Peyer's patch (tissue), 4 donors: ENCODE measurements at places on chromosomes 4 and X.

GRCh38 chr4:155383541-155383940 lies 6.8 kb upstream of the MAP9 start:
- H3K36me3 ChIP-seq = no peaks in the 10 kb centered on the region
- H3K4me3 ChIP-seq = no peak overlapping the region
- no peaks in the 10 kb centered on the region for H3K4me1 ChIP-seq
- no peaks in the 10 kb centered on the region for H3K27me3 ChIP-seq
- DNase-seq = no peak

DNA sequence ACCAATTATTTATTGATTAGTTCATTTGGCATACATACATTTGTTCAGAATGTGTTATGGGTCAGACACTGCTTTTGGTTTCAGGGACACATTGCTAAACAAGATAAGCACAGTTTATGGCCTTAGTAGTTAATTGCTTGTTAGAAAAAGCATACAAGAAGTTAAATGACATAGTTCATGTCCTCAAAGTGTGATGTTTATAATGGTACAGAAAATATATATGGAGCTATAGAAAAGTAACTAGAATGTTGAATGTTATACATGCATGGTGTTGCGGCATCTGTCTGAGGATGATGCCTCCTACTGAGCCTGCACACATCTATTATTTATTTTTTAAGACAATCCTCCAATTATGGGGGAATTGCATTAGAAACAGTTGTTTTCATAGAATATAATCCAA lies 1476.3 kb upstream of the PCDH7 start:
- H3K36me3 ChIP-seq = no peaks in the 10 kb centered on the region
- no peak overlapping the region for H3K27ac ChIP-seq
- no peak for DNase-seq
- H3K4me3 ChIP-seq = no peak overlapping the region
- H3K27me3 ChIP-seq = no peaks in the 10 kb centered on the region
- H3K4me1 ChIP-seq = no peaks in the 10 kb centered on the region

DNA sequence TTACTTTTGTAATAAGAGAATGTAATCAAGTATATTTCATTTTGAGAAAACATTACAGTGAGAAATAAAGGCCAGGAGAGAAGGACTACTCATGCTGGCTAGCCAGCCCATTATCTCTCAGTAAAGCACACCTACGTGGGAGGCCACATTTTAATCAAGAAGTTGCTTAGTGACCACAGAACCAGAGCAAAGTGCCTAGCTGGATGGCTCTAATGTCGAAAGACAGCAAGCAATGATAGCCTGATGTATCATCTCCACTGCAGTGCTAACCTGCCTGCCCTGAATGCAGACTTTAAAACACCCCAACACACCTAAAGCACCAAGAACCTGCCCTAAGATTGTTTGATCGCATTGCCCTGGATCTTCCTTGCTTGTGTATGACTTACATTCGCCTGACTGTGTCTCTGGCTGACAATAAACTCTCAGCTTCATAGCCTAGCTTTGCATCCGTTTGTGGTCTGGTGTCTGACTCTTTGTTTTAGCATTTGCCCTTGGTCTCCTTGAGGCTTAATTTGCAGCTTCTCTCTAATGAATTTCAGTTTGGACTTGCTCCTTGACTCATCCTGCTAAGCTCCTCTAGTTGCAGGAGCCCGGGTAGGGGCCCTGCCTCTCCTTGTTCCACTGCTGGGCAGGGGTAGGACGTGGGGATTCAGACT lies 31.4 kb upstream of the SOWAHD start:
- no peak overlapping the region for H3K4me3 ChIP-seq
- DNase-seq = no peak
- no peaks in the 10 kb centered on the region for H3K27me3 ChIP-seq
- H3K36me3 ChIP-seq = no peaks in the 10 kb centered on the region
- no peaks in the 10 kb centered on the region for H3K4me1 ChIP-seq

GRCh38 chr4:110156442-110156841 lies 42.0 kb downstream of the ELOVL6 start:
- no peak overlapping the region for H3K4me3 ChIP-seq
- no peaks in the 10 kb centered on the region for H3K36me3 ChIP-seq
- H3K27ac ChIP-seq = no peak overlapping the region

- no peaks in the 10 kb centered on the region for H3K36me3 ChIP-seq
- H3K4me1 ChIP-seq = no peaks in the 10 kb centered on the region
- no peak overlapping the region for H3K4me3 ChIP-seq
- no peak overlapping the region for H3K27ac ChIP-seq
- DNase-seq = no peak
Observed at GRCh38 chr4:8581094-8581861, 1.1 kb downstream of the GPR78 start.

- DNase-seq = peak; percentile 74
- H3K4me1 ChIP-seq = no peaks in the 10 kb centered on the region
- H3K27me3 ChIP-seq = no peaks in the 10 kb centered on the region
- no peak overlapping the region for H3K27ac ChIP-seq
- no peak overlapping the region for H3K4me3 ChIP-seq
- no peaks in the 10 kb centered on the region for H3K36me3 ChIP-seq
Observed at GRCh38 chr4:124262211-124263179, 450.0 kb downstream of the ANKRD50 start.

GRCh38 chr4:18733961-18734360 lies 712.4 kb upstream of the LCORL start:
- H3K4me1 ChIP-seq = no peaks in the 10 kb centered on the region
- no peak overlapping the region for H3K27ac ChIP-seq
- H3K4me3 ChIP-seq = no peak overlapping the region

DNA sequence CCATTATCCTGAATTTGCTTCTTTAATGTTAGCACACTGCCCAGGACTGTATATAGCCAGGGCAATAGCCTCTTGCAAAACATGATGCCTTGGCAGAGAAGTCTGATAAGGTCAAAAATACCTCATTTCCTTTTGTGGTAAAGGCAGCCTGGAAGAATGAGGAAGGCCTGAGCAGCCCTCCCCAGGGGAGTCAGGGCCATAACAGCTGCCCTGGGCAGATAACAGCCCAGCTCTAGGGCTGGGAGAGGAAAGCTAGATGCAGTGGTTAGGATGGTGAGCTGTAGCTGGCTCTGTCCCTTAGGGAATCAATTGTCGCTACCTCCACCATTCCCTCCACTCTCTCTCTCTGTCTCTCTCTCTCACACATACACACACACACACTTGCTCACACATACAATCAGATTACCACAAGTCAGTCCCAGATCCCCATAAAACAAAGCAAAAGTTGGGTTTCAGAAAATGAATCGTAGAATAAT lies 29.2 kb downstream of the EFHC2 start:
- no peak overlapping the region for H3K4me3 ChIP-seq
- H3K36me3 ChIP-seq = no peaks in the 10 kb centered on the region
- H3K4me1 ChIP-seq = no peaks in the 10 kb centered on the region
- DNase-seq = no peak
- no peaks in the 10 kb centered on the region for H3K27me3 ChIP-seq
- no peak overlapping the region for H3K27ac ChIP-seq

- no peak overlapping the region for H3K4me3 ChIP-seq
- no peaks in the 10 kb centered on the region for H3K27me3 ChIP-seq
- H3K4me1 ChIP-seq = no peaks in the 10 kb centered on the region
- DNase-seq = no peak
Observed at GRCh38 chr4:164402554-164402953, 351.4 kb upstream of the SMIM31 start.

- H3K36me3 ChIP-seq = no peaks in the 10 kb centered on the region
- DNase-seq = no peak
- no peak overlapping the region for H3K27ac ChIP-seq
- H3K4me1 ChIP-seq = no peaks in the 10 kb centered on the region
Observed at GRCh38 chr4:177369372-177369771, 59.7 kb downstream of the NEIL3 start.

DNA sequence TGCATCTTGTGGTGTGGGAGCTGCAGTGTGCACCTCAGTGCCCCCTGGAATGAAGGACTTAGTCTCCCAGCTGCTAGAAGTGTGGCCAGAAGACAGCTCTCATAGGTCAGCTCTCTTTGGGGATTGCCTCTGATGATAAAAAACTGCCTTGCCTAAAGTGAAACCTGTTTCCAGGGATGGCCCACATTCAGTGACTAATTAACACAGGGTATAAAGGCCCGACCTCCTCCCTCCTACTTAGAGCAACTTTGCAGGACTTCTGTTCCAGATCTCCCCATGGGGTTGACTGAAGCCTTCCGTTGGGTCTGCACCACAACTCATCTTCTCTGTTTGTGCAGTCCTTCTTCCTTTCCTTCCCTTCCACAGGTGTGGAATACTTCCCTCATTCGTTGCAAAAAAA lies 53.2 kb downstream of the SPINK2 start:
- no peaks in the 10 kb centered on the region for H3K27me3 ChIP-seq
- H3K27ac ChIP-seq = no peak overlapping the region
- no peaks in the 10 kb centered on the region for H3K4me1 ChIP-seq
- no peaks in the 10 kb centered on the region for H3K36me3 ChIP-seq
- no peak for DNase-seq
- no peak overlapping the region for H3K4me3 ChIP-seq

GRCh38 chrX:17374619-17375366 lies at the start of gene NHS:
Gene NHS (plus strand): TSS chrX:17375200. CDS start chrX:17375758, 558 bp downstream.
- peak; percentile 73 for DNase-seq
- no peaks in the 10 kb centered on the region for H3K4me1 ChIP-seq
- peak within 1 kb of the TSS; percentile 55 for H3K4me3 ChIP-seq
- H3K36me3 ChIP-seq = no peaks in the 10 kb centered on the region
- no peaks in the 10 kb centered on the region for H3K27me3 ChIP-seq

- no peak overlapping the region for H3K27ac ChIP-seq
- no peak overlapping the region for H3K4me3 ChIP-seq
- H3K27me3 ChIP-seq = no peaks in the 10 kb centered on the region
- no peaks in the 10 kb centered on the region for H3K36me3 ChIP-seq
Observed at GRCh38 chr4:122633211-122633610, 12.3 kb upstream of the IL21 start.

DNA sequence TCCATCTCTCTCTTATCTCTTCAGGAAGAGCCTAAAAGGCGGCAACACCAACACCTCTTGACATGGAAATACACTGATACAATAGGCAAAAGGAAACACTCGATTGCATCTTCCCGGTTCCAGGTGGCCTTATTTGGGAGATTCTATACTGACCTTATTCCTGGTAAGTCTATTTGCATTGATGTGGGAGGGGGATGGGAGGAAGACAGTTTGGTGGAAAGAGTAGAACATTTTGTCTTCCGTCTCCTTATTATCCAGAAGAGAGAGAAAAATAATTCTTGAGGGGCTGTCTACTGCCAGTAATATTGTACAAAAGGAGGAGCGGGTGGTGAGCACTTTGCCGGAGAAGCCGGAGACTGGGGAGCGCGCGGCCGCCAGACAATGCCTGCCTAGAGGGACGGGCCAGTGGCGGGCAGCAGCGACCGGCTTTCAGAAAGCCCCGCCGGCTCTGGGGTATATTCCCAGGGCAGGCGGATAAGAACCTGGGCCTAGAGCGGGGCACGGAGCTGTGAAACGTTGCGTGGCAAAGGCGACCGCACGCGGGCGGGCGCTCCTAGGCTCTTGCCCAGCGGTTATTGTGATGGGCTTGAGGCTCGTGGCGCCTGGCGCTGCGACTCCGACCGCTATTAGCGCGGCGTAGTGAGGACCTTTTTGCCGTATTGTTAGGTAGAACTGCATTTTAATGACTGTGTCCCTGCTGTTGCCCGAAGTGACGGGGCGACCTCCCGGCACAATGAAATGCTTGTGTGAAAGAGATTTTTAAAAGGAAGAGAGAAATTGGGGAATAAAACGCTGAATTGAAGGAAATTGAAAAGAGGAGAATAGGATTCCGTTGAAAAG lies 518 bp downstream of the PRDM8 start:
- H3K4me1 ChIP-seq = no peaks in the 10 kb centered on the region
- no peaks in the 10 kb centered on the region for H3K36me3 ChIP-seq
- DNase-seq = no peak
- H3K27ac ChIP-seq = no peak overlapping the region

DNA sequence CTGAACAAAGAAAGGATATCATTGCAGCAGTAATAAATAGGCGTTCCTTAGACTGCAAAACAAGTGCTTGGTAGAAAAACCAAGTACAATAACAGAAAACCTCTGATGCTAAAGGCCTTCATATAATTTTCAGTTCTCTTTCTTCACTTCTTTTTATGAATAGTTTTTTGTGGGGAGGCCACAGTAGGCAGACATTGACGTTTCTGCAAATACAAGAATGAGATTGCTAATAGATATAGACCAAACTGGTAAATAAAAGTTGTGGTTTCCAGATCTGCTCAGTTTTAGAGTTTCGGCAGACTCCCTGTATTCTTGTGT lies 57.0 kb upstream of the RAP1GDS1 start:
- no peaks in the 10 kb centered on the region for H3K4me1 ChIP-seq
- no peaks in the 10 kb centered on the region for H3K27me3 ChIP-seq
- no peak for DNase-seq
- no peak overlapping the region for H3K4me3 ChIP-seq
- H3K36me3 ChIP-seq = no peaks in the 10 kb centered on the region

GRCh38 chr4:145735347-145735675 lies 55.4 kb downstream of the C4orf51 start:
- no peaks in the 10 kb centered on the region for H3K27me3 ChIP-seq
- H3K4me3 ChIP-seq = no peak overlapping the region
- no peak overlapping the region for H3K27ac ChIP-seq
- DNase-seq = no peak
- H3K4me1 ChIP-seq = no peaks in the 10 kb centered on the region

DNA sequence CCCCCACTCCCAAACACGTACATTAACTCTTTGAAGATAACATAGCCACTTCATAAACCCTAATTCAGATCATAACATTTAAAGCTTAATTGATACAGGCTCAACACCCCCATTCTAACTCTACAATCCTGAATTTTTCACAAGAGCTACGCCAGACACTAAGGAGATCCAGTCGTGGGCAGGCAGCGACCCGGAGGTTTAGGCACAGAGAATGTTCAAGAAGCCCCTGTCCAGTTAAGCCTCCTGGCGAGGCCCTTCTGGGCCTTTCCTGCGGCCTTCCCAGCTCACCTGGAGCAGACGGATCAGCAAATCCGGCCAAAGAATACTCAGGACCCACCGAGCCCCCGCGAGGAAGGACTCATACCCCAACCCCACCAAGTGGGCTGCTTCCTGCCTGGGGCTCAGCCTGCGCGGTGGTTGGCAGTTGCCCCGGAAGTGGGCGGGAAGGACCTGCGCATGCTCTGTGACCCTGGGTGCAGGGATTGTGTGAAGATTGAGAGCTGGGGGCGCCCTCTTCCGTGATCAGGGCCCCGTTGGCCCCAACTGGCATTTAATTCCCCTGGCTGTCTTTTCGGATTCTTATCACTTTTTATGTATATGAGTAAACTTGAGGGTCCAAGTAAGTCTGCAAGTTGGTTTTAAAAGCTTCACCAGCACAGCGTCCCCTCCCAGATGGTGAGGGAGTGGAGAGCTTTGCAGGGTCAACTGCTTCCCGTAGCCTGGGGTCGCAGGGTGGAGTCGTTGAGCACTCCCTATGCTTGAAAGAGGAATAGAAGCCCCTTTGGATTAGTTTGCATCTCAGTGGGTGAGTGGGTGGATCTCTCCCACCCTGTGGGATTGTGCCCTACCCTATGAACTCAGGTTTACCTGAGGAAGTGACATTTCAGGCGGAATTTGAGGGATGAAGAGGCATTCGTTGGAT lies at the start of gene TRIM61:
TRIM61 (minus strand) TSS at position 415 of the 922 bp plus-strand sequence. CDS start 7,655 bp downstream, outside the sequence.
- peak within 1 kb of the TSS; percentile 58 for H3K27ac ChIP-seq
- H3K4me1 ChIP-seq = no peaks in the 10 kb centered on the region
- peak; percentile 58 for DNase-seq
- peak within 1 kb of the TSS; percentile 43 for H3K4me3 ChIP-seq

- H3K4me3 ChIP-seq = peak overlapping the region; percentile 38
- no peaks in the 10 kb centered on the region for H3K27me3 ChIP-seq
- H3K36me3 ChIP-seq = no peaks in the 10 kb centered on the region
- no peaks in the 10 kb centered on the region for H3K4me1 ChIP-seq
Observed at GRCh38 chrX:140090800-140091124, 125.4 kb upstream of the CXorf66 start.
